RCC 7860 (cell line): ENCODE measurements at places on chromosomes 16 and 17.

GRCh38 chr16:89042711-89043551 lies 50.7 kb upstream of the ACSF3 start:
- no peak for DNase-seq

DNA sequence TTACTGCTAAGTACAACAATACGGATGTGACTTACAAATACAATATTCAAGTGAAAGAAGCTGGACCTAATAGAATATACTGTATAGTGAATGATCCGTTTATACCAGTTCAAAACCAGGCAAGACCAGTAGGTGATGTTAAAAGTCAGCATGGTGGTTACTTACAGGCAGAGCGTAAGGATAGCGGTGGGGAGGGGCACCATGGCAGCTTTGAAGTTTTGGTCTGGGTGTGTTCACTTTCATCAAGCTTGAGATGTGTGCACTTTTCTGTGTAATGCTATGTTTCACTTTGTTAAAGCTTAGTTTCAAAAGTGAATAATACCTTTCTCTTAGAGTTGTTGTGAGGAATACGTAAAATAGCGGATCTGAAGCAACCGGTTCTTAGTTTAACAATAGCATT lies 16.5 kb upstream of the SLC35G3 start:
- DNase-seq = no peak

DNA sequence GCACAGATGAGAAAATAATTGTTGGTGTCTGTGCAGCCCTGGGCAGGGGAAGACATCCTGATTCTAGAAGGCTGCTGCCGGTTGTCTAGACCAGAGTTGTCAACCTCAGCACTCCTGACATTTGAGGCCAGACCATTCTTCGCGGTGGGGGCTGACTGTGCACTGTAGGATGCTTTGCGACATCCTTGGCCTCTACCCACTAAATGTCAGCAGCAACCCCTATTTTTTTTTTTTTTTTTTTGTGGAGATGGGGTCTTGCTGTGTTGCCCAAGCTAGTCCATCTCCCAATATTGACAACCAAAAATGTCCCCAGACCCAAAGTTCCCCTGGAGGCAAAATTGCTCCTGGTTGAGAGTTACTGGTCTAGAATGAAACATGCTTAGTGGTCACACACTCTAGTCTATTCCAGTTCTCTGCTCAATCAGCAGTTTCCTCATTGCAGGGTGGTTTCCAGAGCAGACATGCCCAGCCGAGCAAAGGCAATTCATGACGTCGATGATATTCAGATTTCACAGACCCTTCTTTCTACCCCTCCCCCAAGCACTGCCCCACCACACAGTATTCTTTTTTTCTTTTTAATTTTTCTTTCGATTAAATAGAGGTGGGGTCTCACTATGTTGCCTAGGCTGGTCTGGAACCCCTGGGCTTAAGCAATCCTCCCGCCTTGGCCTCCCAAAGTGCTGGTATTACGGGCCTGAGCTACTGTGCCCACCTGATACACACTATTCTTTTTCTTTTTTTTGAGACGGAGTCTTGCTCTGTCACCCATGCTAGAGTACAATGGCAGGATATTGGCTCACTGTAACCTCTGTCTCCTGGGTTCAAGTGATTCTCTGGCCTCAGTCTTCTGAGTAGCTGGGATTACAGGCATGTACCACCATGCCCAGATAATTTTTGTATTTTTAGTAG lies 9.0 kb downstream of the C17orf99 start:
- DNase-seq = no peak

GRCh38 chr17:47906443-47906842 lies 10.4 kb downstream of the SP2 start:
- no peak for DNase-seq

- no peak for DNase-seq
Measured at GRCh38 chr16:72049110-72049509, 5.2 kb upstream of the HP start.

- no peak for DNase-seq
Measured at GRCh38 chr17:70080541-70081347, 5.7 kb downstream of the KCNJ16 start.

GRCh38 chr17:83180264-83180995 lies 101.0 kb downstream of the METRNL start:
- no peak for DNase-seq

- DNase-seq = no peak
Measured at GRCh38 chr16:56424404-56424764, 961 bp downstream of the AMFR start.

DNA sequence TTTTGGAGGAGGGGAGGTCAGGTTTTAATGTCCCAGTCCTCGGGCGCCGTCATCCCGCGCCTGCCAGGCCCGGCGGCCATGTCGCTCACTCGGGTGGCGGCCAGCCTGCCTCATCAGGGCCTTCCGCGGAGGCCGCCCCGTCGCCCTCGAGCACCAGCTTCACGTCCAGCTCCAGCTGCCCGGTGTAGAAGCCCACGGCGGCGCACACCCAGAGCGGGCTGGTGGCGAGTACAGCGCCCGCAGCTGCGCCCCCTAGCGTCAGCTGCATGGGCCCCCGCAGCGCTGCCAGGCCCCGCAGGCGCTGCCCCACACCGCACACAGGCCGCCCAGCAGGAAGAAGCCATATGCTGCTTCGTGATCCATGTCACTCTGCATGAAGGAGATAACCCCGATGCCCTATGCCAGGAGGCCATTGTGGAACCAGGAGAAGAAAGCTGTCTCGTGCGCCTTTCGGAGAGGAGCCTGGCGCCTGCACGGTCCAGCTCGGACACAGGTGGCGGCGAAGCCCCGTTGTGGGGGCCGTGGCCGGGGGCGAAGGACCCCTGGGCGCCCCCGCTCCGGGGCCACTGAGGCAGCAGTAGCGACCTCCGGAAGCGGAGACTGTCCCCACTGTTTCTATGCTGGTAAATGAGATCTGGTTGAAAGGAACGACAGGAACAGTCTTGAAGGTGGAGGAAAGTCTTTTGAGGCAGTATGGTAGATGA lies 9.6 kb downstream of the AP2B1 start:
- DNase-seq = no peak

GRCh38 chr17:37052450-37052849 lies 103.7 kb downstream of the AATF start:
- DNase-seq = no peak

DNA sequence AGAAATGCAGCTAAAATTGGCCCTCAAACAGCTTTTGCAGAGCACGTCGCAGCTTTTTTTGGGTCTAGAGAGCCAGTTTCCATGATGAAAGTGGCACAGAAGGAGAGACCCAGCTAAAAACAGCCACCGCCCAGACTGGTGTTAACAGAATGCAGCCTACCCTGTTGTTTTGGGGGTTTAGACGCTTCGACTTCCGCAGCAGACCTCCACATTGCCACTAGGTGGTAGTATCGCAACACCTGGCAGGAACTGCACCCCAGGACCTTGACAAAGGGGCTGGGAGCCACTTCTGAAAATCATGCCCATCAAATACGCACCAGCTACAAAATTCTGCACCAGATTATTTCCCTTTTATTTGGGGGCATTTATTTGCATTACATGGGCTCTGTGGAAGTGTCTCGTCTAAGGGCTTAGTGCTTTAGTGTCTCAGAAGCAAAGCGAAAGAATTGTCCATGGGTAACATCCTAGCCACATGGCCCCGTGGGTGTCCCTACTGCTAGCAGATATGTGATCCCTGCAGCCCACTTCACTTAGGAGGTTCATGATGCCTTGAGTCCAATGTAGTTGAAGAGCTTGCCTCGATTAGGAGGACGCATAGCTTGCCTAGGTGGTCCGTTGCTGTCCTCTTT lies 167.1 kb downstream of the HAPSTR1 start:
- no peak for DNase-seq

- DNase-seq = no peak
Measured at GRCh38 chr17:81922566-81923301, 4.8 kb upstream of the SIRT7 start.
